Fibroblast of mammary gland (primary cell): ENCODE measurements at places on chromosomes 11 and 22.
A peak's percentile ranks its signal among the peaks of the same experiment; 100 is the strongest.

- peak; percentile 22 for DNase-seq
Measured at GRCh38 chr11:128361451-128362020, 225.8 kb downstream of the ETS1 start.

DNA sequence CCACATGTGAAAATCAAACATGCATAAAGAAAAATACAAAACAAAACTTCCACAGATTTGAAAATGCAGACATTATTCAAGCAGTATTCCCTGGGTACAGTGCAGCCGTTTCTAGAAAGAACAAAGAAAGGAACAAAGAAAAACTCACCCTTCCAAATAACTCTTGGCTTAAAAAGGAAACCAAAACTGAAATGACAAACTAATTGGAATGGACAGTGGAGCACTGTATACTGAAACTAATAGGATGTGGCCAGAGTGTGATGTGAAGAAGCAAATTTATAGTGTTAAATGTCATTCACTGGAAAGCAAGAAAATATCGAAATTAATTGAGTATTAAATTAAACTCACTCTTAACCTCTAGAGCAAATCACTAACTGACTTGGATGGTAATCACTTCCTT is 55.4 kb downstream of the QSER1 start:
- DNase-seq: peak; percentile 11

- DNase-seq: peak; percentile 5
Measured at GRCh38 chr22:25853078-25853477, 111.1 kb downstream of the MYO18B start.

DNA sequence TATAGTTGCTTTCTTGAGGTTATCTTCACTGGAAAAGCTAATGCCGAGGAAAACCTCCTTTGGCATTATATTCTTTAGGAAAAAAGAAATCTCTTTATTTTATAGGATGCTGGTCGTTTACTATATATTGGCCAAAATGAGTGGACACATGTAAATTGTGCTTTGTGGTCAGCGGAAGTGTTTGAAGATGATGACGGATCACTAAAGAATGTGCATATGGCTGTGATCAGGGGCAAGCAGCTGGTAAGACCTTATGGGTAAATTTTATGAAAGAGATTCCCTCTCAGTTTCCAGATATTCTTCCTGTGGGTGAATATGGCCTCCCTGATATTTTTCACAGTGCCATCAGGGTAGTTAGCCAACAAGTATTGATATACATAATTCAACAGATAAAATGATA is 29.4 kb upstream of the TTC36 start:
- peak; percentile 62 for DNase-seq

DNA sequence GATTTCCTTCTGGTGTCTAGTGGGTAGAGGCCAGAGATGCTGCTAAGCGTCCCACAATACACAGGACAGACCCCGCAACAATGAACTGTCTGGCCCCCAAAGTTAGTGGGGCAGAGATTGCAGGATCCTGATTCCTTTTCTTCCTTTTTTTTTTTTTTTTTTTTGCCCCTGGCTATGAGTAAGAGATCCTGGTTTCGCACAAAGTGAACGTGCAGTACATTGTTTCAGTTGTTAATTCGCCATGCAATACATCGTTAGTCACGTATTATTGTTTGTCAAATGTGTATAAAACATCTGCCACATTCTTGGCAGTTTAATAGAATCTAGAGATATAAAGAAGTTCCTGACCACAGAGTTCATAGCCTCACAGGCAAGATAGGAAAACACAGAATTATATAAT is 20.2 kb downstream of the ST3GAL4 start:
- DNase-seq: peak; percentile 32

- DNase-seq: no peak
Measured at GRCh38 chr22:22203048-22203971, 41.3 kb upstream of the VPREB1 start.

DNA sequence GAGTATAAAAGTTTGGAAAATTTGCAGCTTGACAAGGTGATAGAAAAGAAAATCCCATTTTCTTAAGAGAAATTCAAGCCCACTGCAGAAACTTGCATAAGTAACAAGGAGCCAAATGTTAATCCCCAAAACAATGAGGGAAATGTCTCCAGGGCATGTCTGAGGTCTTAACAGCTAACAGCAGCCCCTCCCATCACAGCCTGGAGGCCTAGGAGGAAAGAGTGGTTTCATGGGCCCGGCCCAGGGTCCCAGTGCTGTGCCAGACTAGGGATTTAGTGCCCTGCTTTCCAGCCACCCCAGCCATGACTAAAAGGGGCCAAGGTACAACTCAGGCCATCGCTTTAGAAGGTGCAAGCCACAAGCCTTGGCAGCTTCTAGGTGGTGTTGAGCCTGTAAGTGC is 123.7 kb upstream of the TRPC6 start:
- no peak for DNase-seq

DNA sequence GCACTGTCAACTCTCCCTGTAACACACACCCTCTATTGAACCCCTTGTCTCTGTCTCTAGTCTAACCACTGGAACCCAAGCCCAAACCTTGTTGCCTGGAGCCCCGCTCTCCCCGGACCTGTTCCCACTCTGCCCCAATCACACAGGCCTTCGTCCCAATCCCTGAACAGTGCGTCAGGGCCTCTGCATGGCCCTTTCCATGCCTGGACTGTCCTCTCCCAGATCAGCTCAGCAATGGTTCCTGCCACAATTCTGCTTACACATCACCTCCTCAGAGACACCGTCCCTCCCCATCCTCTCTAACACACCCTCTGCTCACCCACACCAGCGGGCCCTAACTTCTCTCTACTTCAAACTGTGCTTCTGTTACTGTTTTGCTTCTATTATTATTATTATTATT is 1.5 kb downstream of the TREH start:
- DNase-seq: no peak

DNA sequence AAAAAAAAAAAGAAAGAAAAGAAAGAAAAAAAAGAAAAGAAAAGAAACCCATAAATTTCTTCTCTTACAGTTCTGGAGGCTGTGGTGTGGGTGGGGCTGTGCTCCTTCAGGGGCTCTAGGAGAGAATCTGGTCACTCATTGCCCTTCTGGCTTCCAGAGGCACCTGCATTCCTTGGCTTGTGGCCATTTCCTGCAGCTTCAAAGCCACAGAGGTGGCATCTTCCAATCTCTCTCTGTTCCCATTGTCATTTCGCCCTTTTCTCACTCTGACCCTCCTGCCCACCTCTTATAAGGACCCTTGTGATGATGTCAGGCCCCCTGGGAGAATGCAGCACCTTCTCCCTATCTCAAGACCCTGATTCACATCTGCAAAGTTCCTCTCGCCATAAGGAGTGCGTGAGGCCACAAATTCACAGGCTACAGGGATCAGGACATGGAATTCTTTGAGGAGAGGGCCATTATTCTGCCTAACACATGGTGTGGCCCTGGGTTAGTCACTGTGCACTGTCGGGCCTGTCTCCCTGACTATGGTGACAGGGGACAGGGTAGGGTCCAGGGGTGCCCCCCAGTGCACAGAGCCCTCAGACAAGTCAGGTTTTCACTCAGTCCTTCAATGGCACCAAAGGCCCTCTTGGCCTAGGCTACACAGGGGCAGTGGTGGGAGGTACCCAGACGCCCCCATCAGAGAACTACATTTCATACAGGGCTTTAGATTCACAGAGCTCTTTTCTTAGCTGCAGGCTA is 38.6 kb upstream of the PRR5 start:
- DNase-seq: no peak

DNA sequence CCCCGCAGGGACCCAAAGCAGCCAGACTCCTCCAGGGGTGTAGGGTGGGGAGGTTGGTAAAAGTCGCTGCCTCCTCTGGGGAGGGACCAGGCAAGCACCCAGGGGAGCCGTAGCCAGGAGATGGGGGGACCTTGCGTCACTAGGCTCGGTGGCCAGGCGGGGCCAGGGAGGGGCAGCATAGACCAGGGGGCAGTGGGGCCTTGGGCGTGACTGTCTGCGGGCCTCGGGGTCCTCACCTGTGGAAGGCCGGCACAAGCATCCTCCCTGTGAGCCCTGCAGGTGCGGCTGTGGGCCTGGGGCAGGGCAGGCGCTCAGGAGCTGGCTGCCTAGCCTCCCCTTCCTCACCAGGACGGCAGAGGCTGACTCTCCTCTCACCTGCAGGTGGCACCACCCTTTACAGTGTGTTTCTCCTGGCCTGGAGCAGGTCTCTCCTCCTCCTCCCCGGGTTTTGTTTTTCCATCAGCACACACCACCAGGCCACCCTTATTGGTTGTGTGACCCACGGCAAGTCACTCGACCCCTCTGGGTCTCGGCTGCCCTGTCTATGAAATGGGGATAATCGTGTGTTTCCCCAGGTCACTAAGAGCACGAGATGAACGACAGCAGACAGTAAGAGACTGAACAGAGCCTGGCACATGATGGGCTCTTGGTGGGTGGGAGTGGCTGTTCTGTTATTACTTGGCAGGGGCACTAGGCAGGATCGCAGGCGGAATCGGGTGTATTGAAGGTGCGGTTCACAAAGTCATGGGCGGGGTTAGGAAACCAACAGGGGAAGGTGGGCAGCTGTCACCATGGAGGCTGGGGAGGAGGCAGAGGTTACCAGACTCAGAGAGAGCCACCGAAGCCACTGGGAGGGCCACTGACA is 52.7 kb downstream of the FLRT1 start:
- no peak for DNase-seq

- DNase-seq: no peak
Measured at GRCh38 chr11:2843551-2843950, 42.0 kb downstream of the CDKN1C start.

DNA sequence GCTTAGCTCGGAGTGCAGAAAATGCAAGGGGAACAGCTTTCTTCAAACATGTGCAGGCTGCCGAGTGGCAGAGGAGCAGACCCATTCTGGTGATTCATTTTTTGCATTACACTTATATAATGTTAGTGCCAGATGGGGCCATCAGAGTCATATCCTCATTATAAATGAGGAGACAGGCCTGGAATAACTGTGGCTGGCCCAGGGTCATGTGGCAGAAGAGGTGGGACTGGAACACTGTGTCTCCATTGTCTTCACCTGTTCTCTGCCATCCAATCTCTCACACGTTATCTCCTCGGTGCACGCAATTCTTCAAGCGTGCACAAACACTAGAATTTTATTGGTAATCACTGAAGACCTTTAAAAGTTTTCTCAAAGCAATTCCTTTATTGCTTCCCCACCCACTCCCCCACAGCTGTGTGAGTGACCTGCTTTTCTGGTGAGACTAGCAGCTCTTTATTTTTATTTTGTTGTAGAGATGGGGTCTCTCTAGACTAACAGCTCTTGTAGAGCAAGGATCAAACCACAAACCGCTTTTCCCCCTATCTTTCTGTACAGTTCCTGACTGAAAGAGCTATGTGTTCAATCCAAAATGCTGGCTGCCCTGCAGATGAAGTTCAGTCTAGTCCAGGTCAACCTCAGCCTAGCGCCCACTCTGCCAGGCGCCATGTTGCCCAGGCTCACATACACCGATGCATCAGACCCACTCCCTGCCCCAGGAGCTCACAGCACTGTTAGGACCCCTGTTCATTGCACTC is 75.3 kb downstream of the ST3GAL4 start:
- DNase-seq: peak; percentile 40

- no peak for DNase-seq
Measured at GRCh38 chr11:134500621-134501020, 88.6 kb upstream of the B3GAT1 start.

GRCh38 chr11:128689591-128689947 is 4.3 kb upstream of the FLI1 start:
- DNase-seq: no peak

GRCh38 chr11:12159351-12160099 is 49.1 kb downstream of the MICAL2 start:
- peak; percentile 91 for DNase-seq

GRCh38 chr11:87398931-87399330 is 361.2 kb downstream of the TMEM135 start:
- peak; percentile 56 for DNase-seq

- peak; percentile 2 for DNase-seq
Measured at GRCh38 chr22:33706100-33706499, 214.2 kb downstream of the LARGE1 start.
